ENCODE measurements at places on chromosomes 12 and 14.
A peak's percentile ranks its signal among the peaks of the same experiment; 100 is the strongest.

- no peak for DNase-seq
Measured at GRCh38 chr12:24102676-24103075, 153.2 kb upstream of the SOX5 start.

GRCh38 chr12:44829045-44829444 is 47.1 kb downstream of the NELL2 start:
- DNase-seq: no peak

DNA sequence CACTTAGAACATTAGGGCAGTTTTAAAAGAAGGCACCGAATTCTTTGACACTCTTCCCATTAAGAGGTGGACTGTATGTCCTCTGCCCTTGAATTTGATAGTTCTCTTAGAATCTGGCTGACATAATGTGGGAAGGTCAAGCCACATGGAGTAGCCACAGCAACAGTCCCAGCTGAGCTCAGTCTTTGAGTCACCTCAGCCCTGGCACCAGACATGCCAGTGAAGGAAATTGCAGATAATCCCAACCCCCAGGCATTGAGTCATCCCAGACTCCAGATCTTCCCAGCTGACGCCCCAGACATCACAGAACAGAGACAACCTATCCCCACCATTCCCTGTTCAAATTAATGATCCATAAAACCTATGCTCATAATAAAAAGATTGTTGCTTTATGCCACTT is 83.4 kb downstream of the GTF2A1 start:
- no peak for DNase-seq

- no peak for DNase-seq
Measured at GRCh38 chr12:111677186-111677585, 8.6 kb downstream of the BRAP start.

GRCh38 chr12:106065506-106065905 is 73.2 kb downstream of the NUAK1 start:
- no peak for DNase-seq

DNA sequence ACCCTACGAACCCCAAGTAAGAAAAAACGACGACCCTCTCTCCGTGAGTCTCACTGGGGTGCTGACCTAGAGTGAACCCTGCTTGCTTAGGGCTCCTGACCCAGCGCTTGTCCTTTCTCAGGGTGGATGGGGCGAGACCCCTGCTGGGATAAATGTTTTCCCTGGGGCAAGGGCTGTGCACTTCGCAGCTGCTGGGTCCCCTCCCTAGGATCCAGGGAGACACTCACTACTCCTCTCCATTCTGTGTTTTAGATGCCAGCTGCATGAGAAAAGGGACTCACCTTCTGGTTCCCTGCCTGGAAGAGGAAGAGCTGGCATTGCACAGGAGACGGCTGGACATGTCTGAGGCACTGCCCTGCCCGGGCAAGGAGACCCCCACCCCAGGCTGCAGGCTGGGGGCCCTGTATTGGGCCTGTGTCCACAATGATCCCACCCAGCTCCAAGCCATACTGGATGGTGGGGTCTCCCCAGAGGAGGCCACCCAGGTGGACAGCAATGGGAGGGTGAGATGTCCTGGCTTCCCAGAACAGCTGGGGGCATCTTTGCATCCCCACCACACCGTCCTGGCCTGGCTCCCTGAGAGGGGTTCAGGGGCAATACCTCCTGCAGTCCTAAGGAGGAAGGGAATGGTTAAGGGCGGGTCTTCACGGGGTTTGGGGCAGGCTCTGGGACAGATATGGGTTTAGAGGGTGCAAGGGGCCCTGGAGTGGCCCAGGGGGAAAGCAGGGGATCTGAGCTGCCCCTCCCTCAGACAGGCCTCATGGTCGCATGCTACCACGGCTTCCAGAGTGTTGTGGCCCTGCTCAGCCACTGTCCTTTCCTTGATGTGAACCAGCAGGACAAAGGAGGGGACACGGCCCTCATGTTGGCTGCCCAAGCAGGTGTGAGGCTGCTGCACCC is 663 bp downstream of the ANKRD33 start:
- DNase-seq: peak; percentile 30

DNA sequence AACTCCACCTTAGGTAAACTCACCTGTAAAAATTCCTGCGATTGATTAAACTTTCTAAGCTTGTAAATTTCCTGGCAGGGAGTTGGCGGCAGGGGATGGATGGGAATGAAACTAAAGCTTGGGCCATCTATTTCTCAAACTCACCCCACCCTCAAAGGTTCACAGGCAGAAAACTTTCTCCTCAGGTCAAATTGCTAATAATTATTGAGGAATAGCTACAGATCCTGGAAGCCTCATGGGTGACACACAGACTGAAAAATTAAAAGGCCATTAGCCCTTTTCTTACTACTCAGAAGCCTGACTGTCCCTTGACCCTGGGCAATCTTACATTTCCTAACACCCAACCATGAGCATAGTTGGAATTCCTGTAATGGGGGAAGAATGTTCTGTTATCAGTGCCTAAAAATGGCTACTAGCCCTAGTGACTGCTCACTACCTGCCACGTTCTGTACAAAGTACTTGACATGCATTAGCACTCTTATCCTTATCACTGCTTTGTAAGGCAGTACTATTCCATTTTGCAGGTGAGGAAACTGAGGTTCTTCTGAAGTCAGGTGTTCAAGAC is 12.4 kb upstream of the SYNDIG1L start:
- DNase-seq: no peak

GRCh38 chr12:108495823-108496579 is 19.1 kb upstream of the FICD start:
- no peak for DNase-seq

GRCh38 chr12:94779485-94779884 is 129.1 kb upstream of the TMCC3 start:
- no peak for DNase-seq

DNA sequence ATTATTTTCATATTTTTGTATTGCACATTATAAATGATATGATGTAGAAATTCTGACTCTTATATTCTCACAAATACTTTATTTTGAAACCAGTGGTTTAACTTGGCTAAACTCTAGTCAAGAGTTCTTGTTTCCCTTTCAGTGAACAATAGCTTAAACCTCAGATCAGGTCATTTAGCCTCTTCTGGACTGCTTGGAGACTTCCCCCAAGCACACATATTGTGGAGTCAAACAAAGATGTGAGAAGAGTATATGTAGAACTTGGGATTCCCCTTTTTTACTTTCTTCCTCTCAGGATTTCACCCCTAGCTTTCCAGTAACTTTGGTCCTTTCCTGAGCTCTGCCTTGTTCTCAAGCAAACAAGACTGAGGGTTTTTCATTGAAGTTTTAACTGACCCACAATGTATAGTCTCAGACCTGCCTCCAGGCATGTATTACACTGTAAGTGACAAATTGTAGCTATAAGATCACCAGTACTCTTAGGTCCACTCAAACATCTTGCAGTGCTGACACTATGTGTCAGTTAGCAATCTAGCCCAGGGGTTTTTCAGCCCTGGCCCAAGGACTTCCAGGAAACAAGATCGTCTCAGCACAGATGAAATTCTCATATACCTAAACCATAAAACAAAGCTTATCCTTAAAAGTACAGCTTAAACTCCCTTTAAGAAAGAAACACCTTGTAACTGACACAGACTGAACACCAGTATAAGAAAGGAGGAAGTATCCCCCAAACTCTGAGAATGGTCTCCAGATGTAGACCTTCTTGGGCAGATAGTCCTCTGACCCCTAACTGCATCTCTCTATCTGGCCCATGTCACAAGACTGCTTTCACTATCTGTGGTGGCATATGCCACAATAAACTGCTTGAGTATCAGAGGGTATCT is 98.6 kb downstream of the SLC6A15 start:
- peak; percentile 2 for DNase-seq

- peak; percentile 47 for DNase-seq
Measured at GRCh38 chr12:68042212-68042699, 53.0 kb downstream of the IFNG-AS1 start.

GRCh38 chr12:85253853-85254252 is 26.2 kb upstream of the ALX1 start:
- no peak for DNase-seq

DNA sequence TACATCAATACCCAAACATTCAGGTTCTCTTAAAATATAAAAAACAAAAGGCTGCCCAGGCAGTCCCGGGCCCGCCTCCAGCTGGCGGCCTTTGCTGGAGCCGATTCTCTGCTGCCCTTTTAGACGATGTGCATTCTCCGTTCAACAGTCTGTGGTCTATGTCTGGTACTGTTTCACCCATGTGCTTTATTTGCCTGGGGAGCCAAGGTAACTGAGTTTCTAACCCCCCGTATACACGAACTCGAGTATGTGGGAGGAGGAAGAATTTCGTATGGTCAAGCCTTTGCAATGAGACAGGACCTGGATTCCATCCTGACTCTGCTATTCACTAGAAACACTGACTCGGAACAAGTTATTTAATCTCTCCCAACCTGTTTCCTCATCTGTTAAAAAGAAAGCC is 54.1 kb upstream of the GPR68 start:
- DNase-seq: no peak

DNA sequence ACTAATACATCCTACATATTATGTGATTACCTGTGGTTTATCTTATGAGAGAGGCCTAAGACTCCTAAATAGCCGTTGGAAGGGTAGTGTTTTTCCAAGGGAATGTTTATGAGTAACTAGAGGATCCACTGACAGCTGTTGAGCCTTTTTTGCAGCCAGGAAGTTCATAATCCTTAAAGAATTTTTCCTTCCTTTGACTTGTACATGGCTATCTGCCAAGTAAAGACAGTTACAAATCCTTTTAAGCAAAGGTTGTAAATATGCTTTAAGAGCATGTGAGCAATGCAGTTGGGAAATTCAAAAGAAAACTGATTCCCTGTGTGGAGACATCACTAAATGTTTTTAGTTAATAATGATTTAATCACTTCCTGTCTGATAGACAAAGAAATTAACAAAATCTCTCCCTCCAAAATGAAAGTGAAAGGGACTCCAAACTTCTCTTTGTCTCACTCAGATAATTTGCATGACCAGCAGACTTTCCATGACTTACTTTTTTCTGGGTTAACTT is 333.8 kb downstream of the PDZRN4 start:
- DNase-seq: peak; percentile 21

DNA sequence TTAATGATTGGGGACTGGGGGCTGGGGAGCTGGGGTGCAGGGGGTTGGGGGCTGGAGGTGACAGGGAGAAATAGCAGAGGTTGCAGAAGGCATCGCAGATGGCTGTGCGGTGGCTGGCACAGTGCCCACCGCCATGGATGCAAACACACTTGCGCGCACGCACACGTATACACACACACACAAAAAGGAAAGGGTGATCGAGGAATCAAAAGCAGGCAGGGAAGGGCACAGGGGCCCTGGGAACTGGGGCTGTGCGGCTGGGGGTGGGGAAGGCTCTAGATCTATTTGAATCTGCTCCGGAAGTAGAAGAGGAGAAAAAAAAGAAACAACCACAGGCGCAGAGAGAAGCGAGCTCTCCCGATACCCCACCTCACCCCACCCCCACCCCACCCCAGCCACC is 39.4 kb downstream of the ZFHX2 start:
- no peak for DNase-seq

DNA sequence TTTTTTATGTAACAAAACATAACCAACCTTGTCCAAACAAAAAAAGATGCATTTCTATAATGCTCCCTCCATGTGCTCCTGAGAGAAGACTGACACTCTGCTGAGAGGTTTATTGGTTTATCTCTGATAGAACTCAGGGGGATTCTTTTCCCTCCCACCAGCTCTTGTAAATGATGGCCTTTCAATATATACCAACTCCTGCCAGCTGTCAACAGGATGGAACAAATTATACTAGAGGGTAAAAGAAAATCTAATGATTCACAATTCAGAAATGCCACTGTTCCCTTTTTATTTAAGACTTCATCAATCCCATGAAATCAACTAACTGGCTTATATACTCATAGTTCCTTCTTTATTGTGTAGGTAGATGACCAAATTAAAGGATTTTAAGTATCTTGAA is 25.4 kb downstream of the PSMC1 start:
- DNase-seq: no peak

DNA sequence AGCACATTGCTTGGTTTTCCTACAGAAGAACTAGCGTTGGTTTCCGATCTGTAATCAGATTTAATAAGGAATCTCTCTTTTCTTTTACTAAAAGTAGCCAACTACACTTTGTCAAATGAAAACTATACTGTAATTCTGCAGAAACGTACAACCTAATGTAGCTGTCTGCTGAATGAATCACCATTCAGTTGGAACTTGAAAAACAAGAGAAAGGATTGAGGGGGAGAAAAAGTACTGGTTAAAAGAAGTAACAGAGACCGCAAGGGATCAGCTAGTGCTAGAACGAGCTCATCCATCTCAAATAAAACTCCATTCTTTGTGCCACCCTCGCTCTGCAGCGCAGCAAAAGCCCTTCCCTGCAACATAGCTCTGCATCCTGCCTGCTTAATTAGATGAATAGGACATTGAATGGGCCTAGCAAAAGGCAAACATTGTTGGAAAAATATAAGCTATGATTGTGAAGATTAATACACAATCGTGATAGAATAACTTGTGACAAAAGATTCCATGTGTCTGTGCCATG is 2.6 kb downstream of the GARIN2 start:
- no peak for DNase-seq

GRCh38 chr12:104604995-104605675 is 148.4 kb downstream of the CHST11 start:
- DNase-seq: no peak

GRCh38 chr12:57836442-57837375 is 9.8 kb downstream of the CTDSP2 start:
- peak; percentile 71 for DNase-seq

DNA sequence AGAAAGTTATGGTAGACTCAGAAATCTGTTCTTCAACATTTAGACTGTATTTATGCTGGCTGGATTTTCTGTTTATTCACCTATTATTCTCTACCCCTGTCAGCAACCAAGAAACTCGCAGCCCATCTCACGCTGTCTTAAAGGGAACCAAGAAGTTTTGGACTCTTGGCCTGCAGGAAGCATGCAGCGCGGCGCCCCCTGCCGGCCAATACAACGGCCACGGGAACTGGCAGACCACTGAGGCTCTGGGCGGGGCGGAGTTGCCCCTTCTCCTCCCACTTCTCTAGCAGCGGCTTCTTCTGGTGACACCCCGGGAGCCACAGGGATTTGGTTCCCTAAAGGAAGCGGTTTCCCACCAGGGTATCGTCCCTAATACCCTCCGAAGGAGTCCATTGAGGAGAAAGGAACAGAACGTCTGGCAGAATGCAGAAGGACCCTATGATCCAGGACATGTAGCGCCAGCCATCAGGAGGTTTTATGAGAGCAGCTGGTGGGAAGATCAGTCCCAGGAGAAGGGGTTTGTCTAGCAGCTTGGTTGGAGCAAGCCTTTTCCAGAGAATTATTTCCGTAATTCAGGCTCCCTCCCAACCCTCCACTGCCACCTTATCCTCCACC is 21.0 kb upstream of the RNASE2 start:
- peak; percentile 28 for DNase-seq

DNA sequence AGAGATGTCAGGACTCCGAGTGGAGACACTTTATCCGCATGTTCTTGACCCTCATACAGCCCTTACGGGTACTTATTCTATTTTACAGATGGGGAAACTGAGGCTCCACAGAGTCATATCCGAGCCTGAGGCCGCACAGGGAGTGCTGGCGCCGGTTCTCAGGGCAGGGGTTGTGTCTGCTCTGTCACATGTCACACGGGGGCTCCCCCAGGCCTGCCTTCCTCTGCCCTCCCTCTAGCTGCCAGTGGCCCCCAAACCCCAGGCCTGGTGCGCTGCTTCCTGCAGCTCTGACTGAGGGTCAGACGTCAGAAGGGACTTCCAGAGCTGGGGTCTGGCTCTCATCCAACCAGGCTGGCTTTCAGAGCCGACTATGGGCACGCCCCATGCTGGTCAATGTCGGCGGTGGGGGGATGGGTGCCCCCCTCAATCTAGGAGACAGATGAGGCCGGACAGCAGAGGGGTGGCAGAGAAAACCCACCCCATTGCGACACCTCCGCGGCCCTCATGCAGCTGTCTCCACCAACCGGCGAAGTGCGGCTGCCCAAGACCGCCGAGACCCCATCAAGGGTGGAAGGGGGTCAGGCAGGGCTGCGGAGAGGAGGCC is 811 bp upstream of the INF2 start:
- no peak for DNase-seq

GRCh38 chr12:110540048-110540447 is 37.9 kb downstream of the RAD9B start:
- DNase-seq: no peak
